NCI-H526 treated with DMSO at 0.1 percent for 48 hours (cell line): ENCODE measurements at places on chromosomes 7 and 10.
A peak's percentile ranks its signal among the peaks of the same experiment; 100 is the strongest.

- DNase-seq: peak; percentile 71
These were observed 11.5 kb downstream of the PPIF start for GRCh38 chr10:79358811-79359210.

GRCh38 chr7:140176122-140176701 lies 571 bp downstream of the KDM7A start:
- no peak for DNase-seq

DNA sequence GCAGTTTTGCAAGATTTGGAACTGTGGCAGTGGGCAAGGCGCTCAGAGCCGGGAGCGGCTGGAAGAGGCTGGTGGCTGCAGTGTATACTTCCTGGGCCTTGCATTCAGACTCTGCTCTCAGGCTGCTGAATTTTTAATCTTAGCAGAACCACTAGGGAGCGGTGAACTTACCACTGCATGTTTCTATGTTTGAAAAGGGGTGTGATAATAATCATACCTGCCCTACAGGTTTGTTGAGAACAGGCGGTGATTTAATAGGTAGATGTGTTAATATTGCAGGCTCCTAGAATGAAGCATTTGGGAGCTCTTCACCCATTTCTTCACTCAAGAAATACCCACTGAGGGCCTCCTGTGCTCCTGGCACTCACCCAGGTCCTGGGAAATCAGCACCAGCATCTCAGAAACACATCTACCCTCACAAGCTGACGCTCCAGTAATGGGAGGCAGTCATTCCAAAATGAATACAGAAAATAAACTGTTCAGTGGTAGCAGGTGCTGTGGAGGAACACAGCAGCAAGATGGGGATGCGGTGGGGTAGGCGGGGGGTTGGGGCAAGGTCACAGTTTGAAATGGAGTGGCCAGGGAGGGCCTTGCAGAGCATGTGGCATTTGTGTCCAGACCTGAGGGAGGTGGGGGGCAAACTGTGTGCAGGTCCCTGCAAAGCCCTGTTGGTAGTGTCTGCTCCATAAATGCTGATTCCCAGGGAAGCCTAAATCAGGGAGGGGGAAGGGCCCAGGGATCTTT lies 41.0 kb downstream of the VWA2 start:
- DNase-seq: no peak

DNA sequence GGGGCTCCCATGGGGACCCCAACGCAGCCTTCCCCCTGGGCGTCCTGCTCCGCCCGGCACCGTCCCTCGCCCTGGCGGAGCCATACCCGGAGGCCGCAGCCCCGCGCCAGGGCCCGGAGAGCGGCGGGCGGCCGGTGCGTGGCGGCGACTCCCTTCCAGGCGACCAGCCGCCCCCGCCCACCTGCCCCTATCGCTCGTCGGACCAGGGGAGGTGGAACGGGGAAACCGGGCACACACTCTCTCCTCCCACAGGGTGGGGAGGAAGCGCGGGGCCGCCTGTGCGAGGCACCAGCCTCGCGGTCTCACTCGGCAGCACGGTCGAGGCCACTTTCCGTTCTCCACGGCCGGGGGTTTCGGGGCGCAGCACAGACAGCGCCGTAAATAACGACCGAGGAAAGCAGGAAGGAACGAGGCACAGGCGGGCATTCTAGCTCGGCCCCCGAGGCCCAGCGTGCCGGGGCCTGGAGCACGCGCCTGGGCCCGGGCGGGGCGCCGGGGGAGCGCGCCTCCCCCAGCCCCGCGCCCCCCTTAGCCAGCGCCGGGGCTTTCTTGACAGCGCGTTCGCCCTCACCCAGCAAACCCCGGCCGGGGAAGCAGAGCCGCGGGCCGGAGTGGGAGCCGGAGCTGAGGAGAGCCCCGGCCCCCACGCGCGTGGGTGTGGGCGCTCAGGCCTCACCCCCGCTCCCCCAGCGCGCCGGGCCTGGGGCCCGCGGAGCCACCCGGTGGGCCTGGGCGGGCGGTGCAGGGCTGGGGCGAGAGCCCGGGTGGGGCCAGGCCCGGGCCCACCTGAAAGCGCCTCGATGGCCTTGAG lies 936 bp downstream of the IGF2BP3 start:
- DNase-seq: no peak

DNA sequence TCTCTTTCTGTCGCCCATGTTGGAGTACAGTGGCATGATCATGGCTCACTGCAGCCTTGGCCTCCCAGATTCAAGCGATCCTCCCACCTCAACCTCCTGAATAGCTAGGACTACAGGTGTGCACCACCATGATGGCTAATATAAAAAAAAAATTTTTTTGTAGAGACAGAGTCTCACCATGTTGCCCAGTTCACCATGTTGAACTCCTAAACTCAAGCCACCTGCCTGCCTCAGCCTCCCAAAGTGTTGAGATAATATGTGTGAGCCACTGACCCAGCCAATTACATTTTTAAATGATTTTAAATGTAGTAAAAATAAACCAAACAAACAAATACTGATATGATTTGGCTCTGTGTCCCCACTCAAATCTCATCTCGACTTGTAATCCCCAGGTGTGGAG lies 101.7 kb upstream of the LEP start:
- no peak for DNase-seq

GRCh38 chr7:70436790-70437350 lies 695.1 kb upstream of the GALNT17 start:
- no peak for DNase-seq
